ENCODE measurements at places on chromosomes 2 and 18.

DNA sequence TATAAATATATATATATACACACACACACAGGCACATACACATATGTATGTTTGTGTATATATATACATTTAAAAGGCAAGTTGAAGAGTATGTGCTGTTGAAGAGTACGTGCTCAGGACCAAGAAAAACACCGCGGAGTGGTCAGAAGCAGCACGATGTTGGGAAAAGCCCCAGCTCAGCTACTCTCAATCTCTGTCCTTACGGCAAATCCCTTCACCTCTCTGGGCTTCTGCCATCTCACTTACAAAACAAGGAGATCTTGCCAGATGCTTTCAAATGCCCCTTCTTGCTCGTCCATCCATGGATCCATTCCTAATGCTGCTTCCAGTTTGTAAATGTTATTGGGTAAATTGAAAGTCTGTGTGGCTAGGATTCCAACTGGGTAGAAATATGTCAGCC, 333.9 kb downstream of the BCL11A start:
- no peak for DNase-seq

DNA sequence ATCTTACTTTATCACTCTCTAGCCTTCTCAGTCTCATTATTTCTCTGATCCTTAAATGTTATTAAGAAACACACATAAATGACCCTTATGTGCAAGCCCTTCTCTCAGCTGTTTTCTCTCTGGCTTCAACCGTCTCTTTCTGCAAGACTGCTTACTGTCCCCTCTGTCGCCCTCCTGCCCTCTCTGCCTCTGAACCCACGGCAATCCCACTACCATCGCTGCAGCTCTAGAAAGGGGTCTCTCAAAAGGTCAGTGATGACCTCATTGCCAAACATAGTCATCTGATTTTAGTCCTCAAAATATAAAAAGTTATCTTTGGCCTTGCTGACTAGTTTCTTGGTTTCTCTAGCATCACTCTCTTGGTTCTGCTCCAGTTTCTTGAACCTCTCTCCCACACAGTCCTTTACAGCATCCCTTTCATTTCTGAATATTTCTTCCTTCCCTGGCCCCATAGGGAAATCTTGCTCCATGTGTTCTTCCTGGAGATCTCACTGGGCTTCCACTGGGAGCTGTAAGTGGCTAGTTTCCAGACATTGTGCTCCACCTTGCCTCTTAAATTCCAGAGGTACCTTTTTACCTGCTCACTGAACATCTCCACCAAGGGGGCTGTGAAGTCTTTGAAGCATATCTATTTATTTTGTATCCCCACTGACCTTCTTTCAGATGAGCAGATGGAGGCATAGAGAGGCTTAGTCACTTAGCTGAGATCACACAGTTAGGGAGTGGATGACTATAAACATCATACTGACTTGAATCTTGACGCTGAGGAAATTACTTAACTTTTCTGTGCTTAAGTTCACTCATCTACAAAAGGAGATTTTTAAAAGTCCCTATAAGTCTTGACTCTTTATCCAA, 96.2 kb downstream of the PDE1A start:
- DNase-seq, result no peak

DNA sequence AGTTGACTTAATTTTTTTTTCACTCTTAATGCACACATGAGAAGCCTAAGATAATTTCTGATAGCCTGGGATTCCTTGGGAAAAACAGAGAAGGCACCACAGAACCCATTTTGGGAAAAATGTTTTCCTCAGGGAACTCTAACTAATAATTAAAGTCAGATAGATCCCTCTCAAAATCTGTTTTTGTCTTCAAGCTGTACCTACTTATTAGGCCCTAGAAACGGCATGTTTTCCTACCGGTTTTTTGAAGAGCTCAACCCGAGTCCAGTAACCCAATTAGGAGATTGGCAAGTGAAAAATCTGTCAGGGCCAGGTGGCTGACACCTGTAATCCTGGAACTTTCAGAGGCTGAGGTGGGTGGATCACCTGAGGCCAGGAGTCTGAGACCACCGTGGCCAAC, 16.1 kb upstream of the PDK1 start:
- DNase-seq, result no peak

GRCh38 chr18:70649683-70650082, 360.8 kb downstream of the SOCS6 start:
- DNase-seq, result no peak

DNA sequence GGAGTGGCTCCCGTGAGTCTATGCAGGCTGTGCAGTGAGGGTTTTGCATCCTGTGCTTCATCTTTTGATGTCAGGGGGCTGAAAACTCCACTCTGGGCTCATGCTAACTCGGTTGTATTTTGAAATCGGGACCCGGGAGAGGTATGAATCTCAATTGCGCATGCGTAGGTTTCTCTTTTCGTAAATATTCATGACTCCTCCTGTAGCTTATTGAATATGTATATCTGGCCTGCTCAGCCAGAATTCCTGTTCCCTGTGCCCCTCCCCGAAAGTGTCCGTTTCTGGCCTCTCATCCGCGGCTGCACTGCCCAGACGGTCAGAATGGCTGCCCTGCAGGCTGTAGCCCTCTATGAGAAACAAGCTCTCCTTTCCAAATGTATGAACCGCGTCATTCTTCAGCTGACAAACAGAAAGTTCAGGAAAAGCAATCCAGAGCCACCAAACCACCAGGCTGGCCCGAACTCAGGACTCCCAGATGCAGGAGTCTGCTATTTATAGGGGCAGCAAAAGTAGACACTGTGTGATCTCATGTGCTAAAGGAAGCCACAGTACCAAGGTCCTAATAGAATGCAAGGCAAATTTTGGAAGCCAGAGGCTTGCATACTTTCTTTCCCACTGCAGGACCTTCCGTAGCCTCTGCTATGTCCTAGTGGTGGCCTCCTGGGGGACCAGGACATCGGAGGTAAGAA, 41.7 kb downstream of the AKAIN1 start:
- DNase-seq, result no peak

DNA sequence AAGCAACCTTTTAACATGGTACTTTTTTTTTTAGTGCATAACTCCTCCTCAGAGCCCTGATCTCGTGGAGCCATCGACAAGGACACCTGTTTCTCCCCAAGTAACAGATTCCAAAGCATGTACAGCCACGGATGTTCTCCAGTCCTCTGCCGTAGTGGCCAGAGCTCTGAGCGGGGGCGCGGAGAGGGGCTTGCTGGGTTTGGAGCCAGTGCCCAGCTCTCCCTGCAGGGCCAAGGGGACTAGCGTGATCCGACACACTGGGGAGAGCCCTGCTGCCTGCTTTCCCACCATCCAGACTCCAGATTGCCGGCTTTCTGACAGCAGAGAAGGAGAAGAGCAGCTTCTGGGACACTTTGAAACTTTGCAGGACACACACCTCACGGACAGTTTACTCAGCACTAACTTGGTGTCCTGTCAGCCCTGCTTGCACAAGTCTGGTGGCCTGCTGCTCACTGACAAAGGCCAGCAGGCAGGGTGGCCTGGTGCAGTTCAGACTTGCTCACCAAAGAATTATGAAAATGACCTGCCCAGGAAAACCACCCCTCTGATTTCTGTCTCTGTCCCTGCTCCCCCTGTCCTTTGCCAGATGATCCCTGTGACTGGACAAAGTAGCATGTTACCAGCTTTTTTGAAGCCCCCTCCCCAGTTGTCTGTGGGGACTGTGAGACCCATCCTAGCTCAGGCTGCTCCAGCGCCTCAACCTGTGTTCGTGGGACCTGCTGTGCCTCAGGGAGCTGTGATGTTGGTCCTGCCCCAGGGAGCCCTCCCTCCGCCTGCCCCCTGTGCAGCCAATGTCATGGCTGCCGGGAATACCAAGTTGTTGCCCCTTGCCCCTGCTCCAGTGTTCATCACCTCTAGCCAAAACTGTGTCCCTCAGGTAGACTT, 4.5 kb downstream of the KLF11 start:
- no peak for DNase-seq

GRCh38 chr2:236180076-236180816, 12.1 kb upstream of the GBX2 start:
- no peak for DNase-seq

GRCh38 chr2:38294597-38294996, 82.5 kb downstream of the ATL2 start:
- no peak for DNase-seq

DNA sequence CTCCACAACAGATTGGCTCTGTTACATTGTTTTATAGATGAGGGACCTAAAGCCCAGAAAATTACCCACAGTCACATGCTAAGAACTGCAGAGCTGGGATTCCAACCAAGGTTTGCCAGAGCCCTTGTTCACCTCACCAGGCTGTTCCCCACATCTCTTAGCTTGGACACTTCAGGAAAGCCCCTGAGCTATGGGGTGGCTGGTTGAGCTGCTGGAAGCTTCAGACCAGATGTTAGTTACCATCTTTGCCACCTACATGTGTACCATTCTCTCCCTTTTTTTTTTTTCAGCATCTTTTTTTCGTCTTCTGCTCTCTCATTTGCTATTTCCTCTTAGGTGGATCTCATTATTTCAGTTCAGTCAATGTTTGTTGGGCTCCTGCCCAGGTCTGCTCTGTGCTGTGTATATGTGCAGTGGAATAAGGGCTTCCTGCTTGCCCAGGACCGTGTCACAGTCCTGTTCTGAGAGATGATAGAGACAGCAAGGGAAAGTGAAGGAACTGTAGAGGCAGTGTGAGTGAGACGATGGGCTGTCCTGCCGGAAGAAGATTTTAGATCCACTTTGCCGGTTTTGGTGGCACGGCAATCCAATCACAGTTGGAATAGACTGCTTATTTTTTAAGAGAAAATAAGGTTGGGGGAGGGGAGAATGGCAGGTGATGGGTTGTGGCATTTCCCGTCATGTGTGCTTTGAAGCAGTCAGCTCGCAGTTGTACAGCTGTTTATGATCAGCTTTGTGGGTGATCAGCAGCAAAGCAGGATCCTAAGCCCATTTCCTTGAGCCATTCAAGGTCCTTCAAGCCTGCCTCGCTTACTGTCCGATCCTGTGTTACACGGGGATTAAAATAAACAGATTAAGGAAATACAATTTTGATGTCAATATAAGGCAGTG, 152.6 kb downstream of the RTN4 start:
- no peak for DNase-seq

- no peak for DNase-seq
Observed at GRCh38 chr18:24195296-24196053, 56.6 kb downstream of the CABYR start.

GRCh38 chr2:120396013-120396860, 50.3 kb downstream of the INHBB start:
- no peak for DNase-seq

DNA sequence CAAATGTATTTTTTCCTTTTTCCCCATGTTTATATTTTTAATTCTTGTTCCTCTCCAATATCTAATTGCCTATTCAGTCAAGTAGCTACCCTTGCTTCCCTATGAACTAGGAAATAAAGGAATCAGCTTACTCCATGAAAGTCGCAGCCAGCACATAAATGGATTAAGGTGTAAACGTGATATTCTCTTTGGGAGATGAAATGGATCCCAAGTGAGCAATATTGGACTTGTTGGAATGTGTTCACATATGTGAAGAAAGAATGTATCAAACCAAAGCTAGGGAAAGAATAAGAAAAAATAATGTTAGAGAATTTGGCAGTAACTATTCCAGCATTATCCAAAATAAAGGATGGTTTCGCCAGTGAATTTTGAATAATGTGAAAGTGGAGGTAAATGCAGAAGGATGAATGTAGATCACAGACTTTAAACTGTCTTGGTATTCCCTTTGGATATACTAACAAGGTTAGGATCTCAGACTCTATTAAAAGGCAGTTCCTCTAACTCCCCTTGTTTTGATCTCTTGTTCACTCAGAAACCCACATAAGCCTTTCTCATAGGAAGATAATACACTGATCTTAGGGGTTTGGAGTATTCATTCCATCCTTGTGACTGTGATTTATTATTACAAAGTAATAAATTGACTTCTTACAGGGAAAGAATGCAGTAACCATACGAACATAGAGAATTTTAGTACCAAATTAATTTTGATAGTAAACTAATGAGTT, 208.1 kb downstream of the BABAM2 start:
- DNase-seq, result no peak

DNA sequence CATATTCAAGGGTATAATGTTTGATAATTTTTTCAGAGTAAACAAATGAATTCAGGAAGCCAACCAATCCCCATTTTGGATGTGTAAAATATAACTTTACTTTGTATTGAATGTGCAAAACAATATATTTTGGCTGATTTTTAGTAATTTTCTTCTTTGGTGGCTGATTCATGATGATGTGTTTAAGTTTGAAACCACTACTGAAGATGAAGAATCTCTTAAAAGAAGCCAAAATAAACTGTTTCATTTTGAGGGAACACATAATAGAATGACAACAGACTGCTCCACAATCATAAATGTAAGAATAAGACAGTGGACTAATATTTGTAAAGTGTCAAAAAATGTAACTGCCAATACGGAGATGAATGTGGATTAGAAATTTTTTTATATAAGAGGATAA, 52.5 kb upstream of the TRIM43 start:
- no peak for DNase-seq

- DNase-seq, result no peak
Observed at GRCh38 chr2:218904176-218904575, 23.5 kb downstream of the WNT10A start.

DNA sequence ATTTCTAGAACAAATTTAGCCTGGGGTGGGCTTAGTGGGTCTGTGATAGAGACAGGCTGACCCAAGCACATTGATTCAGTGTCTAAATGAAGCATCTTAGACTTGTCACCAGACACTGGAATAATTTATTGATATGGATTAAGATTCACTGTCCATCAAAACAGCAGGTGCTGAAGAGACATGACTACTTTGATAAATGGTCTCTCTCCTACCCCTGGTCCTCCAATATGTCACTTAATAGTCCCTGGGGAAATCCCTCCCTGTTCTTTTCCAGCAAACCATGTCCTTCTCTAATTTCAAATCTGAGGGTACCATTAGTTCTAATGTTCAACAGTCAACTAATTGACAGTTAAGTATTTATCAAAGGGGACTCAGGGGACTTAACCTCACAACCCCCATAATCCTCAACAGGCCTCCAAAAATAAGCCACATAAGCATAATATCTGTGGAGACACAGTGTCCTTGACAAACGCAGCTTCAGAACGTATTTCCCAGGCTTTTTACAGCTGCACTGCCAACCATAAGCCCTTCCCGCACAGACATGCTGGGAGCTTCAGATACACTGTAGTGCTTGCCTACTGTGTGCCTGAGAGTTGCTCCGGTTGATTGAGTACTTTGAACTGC, 391.0 kb downstream of the THSD7B start:
- DNase-seq, result no peak
